GM03348 (cell line): ENCODE measurements at places on chromosomes 6 and 20.

- no peak for DNase-seq
Measured at GRCh38 chr6:90440586-90441283, 144.1 kb upstream of the BACH2 start.

DNA sequence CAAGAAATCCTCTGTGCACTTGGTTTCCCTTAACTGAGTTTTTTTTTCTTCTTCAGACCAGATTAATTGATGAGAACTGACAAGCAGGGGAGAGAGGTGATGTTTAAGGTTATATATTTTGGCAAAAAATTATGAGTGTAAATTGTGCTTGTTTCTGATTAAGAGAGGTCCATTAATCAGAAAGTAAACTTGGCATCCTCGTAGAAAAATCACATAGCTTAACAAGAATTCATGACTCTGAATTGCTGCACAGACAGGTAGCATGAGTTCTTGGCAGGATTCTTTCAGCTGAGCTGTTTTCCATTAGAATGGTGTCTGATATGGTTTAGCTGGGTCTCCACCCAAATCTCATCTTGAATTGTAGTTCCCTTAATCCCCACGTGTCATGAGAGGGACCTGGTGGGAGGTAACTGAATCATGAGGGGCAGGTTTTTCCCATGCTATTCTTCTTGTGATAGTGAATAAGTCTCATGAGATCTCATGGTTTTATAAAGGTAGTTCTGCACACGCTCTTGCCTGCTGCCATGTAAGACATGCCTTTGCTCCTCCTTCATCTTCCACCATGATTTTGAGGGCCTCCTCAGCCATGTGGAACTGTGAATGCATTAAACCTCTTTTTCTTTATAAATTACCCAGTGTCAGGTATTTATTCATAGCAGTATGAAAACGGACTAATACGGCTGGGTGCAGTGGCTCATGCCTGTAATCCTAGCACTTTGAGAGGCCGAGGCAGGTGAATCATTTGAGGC is 34.2 kb upstream of the DDR1 start:
- no peak for DNase-seq

GRCh38 chr6:82178077-82178758 is 69.3 kb downstream of the IBTK start:
- DNase-seq: peak; percentile 50

DNA sequence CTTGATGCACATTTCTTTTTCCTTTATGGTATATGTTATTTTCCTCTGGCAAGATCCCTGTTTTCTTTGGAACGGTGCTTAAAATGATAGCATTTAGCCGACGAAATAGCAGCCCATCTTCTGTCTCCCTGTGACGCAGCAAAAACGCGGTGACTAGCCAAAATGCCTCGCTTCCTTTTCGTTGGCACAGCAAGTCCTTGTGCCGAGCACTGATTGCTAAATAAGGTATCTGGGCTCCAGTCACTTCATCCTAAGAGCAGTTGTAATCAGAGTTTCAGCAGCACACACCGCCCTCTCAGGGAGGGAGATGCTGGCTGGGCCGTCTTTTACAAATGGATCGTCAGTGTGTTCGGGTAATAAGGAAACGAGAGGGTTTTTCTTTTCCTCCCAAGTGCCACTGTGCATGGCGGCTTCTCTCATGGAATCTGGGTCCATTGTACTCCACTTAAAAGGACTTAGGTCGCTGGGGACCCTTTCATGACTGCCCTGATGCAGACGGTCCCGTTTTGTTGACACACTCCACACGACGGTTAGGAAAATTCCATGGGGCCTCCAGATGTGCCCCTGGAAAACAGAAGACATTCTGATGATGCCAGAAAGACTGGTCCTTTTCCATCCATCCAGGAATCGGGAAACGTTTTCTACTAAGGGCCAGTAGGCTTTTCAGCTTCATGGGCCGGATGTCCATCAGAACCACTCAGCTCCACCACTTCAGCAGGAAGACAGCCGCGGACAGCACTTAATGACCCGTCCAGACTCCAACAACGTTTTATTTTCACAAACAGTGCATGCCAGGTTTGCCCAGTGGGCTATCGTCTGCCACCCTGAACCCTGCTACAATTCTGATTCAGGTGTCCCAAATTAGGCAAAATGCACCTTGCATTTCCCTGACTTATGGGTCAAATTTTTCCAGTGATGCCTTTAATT is 185.5 kb downstream of the CDH4 start:
- DNase-seq: no peak

- no peak for DNase-seq
Measured at GRCh38 chr6:135073756-135074393, 19.3 kb upstream of the HBS1L start.

GRCh38 chr6:47520282-47520681 is 42.7 kb downstream of the CD2AP start:
- DNase-seq: no peak

DNA sequence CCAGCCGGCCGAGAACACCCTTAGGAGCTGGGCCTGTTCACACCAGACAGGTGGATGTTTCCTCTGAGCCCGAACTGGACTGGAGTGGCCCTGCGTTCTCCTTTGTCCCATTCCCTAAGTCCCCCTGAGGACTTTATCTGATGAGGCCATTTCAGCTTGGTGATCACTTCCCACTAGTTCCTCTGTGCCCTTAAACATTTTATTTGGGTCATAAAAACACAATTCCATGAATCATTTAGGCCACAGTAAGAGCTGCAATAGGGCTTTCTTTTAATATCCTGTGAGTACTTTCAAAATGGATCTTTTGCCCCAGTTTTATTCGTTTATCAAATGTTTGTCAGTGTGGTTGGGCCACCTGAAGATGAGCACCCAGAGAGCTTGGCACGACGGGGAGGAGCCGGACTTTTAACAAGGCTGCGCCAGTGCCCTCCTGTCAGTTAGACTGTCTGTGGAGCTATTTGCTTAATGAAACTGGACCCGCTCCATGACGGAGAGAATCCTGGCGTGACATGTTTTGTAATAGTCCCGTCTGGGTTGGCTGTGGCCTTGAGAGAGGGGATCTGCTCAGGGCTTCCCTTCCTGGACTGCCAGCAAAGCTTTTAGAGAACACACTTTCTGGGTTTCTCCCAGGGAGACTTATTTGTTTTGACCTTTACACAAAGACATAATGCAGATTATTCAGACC is 53.5 kb downstream of the ZDHHC14 start:
- peak; percentile 31 for DNase-seq

DNA sequence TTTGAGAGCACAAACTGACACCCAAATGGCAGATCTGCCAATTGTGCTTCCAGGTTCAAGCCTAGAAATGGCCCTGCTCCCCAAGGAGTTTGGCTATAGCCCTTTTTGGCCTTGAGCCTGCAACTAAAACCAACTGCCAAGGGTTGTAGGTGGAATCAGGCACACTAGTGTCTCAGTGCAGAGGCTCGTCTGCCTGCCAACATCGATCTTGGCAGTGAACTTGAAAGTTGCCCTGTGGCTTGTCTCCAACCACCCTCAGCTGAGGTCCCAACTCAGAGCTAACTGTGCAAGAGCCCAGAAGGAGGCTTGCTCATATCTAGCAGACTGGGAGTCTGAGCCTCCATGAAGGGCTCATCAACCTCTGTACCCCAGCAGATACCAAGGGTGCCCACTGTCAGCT is 92.7 kb upstream of the GLP1R start:
- DNase-seq: no peak

GRCh38 chr20:35720165-35721123 is 21.2 kb downstream of the ROMO1 start:
- no peak for DNase-seq

DNA sequence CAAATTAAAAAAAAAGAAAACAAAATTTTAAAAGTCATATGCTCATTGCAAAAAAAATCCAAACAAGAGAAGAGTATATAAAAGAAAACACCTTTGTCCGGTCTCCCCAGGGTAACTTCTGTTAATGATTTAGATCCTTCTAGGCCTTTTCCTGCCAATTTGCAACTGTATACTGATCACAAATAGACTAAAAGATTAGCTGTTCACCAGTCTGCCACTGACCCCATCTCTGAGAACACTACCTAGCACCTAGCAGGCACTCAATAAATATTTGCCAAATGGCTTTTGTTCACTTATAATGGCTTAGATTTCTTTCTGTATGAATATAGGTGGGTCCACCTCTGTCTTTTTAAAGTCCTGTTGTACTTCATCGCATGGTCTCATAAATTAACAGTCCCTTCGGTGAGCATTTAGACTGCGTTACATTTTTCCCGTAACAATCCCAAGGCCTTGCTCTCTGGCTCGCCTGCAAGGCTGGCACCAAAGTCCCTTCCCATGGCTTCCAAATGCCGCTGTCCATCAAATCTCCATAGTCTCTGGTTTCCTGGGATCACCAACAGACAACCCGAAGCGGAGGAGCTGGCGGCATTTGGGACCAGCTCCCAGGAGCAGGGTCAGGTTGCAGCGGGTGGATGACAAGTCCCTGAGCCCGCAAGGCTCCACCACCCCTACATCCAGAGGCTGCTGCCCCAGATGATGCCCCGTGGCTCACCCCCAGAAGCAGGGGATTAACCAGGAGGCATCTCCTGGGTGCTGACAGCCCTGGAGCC is 11.8 kb downstream of the JPH2 start:
- DNase-seq: no peak

DNA sequence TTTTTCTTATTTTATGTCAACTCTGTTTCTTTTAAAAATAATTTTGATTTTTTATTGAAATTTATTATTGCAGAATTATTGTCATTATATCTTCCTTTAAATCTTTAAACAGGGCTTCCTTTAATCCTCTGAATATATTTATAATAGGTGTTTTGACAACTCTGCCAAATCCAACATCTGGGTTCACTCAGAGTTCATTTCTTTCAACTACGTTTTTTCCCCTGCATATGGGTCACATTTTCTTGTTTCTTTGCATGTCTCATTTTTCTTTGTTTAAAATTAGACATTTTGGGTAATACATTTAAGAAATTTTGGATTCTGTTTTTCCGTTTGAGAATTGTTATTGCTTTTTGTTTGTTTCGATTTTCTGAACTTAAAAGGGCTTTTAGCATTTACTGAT is 655.1 kb upstream of the CITED2 start:
- no peak for DNase-seq

DNA sequence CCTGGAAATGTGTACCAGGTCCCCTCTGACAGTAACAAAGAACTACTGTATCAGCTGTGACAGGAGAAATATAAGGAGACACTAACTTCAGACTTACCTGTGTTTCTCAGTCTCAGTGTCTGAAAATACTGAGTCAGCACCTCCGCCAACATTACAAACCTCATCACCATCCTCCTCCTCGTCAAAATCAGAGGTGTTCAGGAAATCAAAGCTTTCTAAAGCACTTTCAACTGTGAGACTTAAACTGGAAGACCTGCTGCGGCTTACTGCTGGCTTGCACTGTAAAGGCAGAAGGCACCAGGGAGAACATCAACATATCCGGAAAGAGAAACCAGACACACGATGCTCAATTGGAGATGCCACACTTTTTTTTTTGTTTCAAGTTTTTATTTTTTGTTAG is 40.3 kb upstream of the ARMH2 start:
- no peak for DNase-seq

DNA sequence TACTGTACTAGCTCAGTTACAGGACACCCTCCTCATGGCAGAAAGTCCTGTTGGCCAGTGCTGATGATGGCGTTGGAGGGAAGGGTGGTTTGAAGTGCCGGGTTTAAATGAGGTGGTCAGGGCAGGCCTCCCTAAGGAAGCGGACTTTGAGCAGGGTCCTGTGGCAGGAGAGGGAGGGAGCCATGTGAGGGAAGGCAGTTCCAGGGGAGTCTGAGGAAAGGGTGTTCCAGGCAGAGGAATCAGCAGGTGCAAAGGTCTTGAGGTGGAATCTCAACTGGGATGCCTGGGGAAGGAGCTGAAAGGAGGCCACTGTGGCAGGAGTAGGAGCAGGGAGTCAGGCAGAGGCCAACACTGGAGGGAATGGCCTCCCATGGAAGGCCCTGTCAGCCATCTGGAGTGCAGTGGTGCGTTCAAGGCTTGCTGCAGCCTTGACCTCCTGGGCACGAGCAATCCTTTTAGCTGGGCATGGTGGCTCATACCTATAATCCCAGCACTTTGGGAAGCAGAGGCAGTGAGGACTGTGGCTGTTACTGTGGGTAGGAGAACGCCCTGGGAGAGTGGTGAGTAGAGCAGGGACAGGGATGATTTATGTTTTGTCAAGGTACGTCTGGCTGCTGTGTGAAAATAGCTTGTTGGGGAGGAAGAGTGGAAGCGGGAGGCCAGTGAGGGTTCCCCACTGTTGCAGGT is 26.2 kb downstream of the VSTM2L start:
- DNase-seq: no peak

GRCh38 chr20:56458206-56458821 is 10.1 kb upstream of the RTF2 start:
- peak; percentile 18 for DNase-seq

GRCh38 chr6:152418551-152418950 is 218.6 kb downstream of the SYNE1 start:
- DNase-seq: no peak

DNA sequence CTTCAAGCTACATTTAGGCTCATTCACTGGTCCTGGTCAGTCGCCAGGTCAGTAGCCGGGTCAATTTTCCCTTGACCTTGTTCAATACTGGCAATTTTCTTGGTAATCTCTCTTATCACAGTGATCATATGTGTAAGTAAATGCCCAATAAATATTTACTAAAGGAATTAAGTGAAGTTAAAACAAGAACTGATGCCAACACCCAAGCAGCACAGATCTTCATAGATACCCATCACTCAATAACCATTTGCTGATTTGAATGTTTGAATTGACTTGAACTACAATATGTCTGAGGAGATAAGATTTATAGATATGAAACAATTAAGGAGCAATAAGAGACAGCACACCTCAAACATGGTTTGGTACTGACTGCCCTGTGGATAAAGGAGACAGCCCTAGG is 100.8 kb upstream of the PREP start:
- DNase-seq: no peak

DNA sequence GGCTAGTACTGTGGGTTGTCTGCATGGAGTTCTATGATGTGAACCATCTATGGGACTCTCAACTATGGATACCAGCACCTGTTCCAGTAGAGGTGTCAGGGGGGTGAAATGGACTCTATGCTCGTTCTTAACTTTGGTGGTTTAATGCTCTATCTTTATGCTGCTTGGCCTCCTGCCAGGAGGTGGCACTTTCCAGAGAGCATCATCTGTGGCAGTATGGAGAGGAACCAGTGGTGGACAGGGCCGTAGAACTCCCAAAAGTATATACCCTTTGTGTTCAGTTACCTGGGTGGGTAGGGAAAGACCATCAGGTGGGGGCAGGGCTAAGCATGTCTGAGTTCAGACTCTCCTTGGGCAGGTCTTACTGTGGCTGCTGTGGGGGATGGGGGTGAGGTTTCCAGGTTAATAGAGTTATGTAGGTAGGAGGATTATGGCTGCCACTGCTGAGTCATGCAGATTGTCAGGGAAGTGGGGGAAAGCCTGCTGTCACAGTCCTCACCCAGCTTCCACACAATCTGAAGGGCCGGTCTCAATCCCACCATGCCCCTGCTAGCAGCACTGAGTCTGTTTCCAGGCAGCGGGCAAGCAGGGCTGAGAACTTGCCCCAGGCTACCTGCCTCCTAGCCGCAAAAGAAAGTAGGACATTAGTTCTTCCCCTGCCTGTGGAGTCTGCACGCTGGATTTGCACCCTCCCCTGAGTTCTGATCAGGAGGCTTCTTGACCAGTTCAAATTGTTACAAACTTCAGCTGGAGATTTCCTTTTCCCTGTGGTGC is 284.0 kb downstream of the KCNQ5 start:
- no peak for DNase-seq
